ENCODE measurements at places on chromosomes 12 and 14. TPM values are rescaled to one million over a fixed set of nuclear protein-coding genes. Genes with fewer than 3 reads are reported as not detected.

DNA sequence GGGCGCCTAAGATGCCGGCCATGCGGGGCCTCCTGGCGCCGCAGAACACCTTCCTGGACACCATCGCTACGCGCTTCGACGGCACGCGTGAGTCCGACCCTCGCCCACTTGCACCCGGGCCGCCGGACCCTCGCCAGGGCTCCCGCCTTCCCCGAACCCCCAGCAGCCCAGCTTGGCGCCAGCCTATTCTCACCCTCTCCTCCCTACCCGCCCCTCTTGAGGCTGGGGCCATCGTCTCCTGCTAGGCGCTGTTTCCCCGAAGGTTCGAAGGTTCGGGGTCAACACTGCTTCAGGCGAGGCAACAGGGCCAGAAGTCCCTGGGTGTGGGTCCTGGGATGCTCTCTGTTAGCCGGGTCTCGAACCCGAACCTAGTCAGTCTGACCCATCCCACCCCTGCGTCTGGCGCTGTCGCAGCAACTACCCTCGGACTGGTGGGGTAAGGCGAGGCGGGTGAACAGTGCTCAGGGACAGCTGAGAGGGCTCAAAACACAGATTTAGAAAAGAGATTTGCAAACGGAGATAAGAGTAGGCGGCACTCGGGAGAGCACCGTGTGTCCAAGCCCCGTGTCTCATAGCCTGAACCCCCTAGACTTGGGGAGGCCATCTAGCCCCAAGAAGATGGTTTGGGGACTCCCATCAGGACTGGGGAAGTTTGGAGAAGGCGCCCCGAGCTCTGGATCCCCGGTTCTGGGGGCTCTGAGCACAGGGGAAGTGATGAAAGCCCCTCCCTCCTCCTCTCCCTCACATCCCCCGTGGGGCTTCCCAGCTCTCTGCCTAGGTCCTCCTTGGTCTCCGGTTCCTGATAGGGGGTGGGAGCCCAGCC lies 787 bp downstream of the KCNH3 start:
- no peak for DNase-seq

- no peak for DNase-seq
Observed at GRCh38 chr12:68319988-68320623, 12.1 kb downstream of the MDM1 start.

DNA sequence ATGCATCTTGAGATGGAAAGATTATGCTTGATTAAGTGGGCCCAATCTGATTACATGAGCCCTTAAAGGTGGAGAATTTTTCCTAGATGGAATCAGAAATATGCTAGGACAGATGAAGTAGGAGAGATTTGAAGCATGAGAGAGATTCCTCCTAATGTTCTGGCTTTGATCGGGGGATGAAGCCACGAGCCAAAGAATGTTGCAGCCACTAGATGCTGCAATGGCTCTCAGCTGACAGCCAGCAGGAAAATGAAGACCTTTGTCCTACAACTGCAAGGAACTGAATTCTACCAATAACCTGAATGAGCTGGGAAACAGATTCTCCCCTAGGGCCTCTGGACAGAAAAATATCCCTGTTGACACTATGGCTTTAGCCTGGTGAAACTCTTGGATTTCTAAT lies 82.6 kb upstream of the ATP2B1 start:
- no peak for DNase-seq

The MYH6 gene
- 3.3 TPM for total RNA-seq

- peak; percentile 92 for DNase-seq
Observed at GRCh38 chr12:91053951-91054715, 3.7 kb downstream of the KERA start.

The OTUB2 gene
- total RNA-seq = 0.41 TPM

DNA sequence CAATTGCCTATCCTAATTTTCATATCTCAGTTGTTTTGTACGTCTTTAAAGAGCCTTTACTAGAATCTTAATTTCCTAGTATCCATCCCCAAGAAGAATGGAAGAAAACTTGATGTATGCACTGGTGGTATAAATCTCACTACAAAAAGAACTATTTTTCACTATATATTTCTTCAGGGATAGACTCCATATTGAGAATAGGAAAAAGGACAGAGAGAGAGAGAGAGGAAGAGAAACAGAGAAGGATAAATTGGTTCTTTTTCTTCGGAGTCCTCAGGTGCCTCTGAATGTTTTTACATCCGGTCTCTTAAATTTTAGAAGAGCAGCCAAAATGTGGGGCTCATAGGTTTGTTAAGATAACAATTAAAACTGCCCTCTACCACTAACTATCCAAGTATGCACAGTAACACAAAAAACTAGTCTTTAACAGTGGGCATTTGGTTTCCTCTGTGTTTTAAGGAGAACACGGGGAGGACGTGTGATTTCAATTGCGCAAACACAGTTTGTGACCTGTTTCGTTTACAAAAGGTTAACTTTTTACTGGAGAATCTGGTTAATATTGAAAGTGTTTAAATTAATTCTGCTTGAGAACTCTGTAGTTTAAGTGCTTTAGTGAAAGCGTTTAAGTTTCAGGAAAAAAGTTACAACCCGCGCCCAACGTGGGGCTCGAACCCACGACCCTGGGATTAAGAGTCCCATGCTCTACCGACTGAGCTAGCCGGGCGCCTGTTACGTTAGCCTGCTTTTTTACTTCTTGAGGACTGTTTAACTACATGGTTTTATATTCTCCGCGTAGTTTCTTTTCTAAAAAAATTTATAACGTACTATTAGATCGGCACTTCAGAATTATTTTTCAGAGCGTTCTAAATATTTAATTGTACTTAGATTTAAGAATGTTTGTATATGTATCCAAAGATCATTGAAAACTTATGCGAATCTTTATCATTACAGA lies 5.1 kb upstream of the PSMA3 start:
- peak; percentile 94 for DNase-seq

DNA sequence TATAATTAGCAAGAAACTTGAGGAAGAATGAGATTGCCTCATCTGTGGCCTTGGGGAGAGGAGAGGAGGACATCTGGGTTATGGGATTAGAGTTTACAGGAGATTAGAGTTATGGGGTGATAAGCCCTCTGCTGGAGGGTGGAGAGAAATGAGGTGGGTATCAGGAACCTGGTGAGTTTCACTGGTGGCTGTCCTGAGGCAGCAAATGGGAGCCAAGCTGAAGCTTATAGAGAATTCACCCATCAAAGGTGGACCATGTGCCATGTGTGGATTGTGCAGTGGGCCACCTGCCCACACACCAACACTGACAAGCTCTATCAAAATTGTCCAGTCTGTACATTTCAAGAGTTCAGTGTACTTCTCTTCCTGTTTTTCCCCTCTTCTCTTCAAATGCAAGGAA lies 135.3 kb downstream of the AEBP2 start:
- no peak for DNase-seq

GRCh38 chr12:40399656-40400055 lies 174.9 kb downstream of the LRRK2 start:
- no peak for DNase-seq

GRCh38 chr14:22088614-22089342 lies 415.2 kb upstream of the OR4E1 start:
- DNase-seq = no peak

GRCh38 chr14:24240110-24240918 lies 2.1 kb downstream of the TINF2 start:
- no peak for DNase-seq

The CPNE6 gene
- total RNA-seq = not detected

GRCh38 chr12:76633415-76633814 lies 73.8 kb upstream of the OSBPL8 start:
- no peak for DNase-seq

The BRMS1L gene
- 15.6 TPM for total RNA-seq

The ADAM20 gene
- 5.0 TPM for total RNA-seq

The CMKLR1 gene
- total RNA-seq = 6.1 TPM

The C14orf39 gene
- 1.6 TPM for total RNA-seq

- no peak for DNase-seq
Observed at GRCh38 chr14:61618448-61618847, 76.9 kb upstream of the HIF1A start.

The SLCO1B1 gene
- not detected for total RNA-seq

The A2M gene
- 296 TPM for total RNA-seq

DNA sequence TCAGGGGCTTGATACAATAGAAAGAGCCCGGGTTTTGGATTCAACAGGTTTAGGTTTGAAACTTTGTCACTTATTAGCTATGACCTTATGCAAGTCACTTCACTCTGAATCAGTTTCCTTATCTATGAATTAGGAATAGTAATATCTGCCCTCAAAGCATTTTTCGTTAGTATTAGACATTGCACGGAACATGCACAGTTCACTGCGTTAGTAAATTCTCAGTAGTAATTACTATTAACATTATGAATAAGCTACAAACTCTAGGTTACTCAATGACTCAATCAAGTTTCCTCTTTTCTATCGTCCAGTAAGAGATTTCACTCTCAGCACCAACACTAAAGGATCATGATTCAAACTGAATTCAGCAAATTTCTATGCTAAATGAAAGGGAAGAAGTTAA lies 150.3 kb downstream of the CEP83 start:
- no peak for DNase-seq

The MYF6 gene
- total RNA-seq = 164 TPM

The FAM90A1 gene
- not detected for total RNA-seq

The CLEC2A gene
- not detected for total RNA-seq

GRCh38 chr12:81207664-81208063 lies 129.8 kb downstream of the ACSS3 start:
- no peak for DNase-seq

The TESPA1 gene
- total RNA-seq = 0.92 TPM

DNA sequence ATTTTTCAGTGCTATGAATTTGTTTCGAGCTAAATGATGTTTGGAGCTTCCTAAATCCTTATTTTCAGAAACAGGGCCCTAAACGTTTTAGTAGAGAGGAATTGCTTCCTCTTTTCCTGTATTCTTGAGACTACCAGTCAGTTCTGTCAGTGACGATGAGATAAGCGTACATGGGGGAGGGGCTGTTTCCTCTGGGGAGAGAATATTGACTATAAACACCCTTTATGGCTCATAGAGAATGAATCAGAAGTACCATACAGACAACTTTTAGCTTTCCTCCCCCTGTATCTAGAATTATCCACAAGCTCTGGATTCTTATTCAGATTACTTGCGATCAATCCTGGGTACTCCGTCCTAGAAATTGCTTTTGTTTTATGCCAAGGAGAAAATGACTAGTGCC lies 5.1 kb downstream of the TBK1 start:
- DNase-seq = no peak

The DPPA3 gene
- not detected for total RNA-seq

DNA sequence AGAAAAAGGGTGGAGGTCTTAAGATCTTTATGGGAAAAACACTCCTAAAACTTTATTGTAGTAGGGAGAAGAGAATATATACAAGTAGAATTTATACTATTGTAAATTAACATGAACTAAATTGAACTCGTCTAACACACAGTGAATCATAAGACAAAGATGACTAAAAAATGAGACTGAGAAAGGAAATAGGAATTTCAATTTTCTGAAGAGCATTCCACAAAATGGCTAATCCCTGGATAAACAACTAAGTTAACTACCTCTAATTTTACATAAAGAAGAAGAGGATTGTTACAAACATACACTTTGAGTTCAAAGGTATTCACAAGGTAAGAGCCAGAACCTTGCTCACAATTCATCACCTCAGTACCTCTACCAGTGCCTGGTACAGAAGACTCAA lies 2.0 kb downstream of the MAP4K5 start:
- no peak for DNase-seq

The PLEKHG7 gene
- total RNA-seq = not detected

GRCh38 chr14:43001731-43002130 lies 1395.1 kb downstream of the LRFN5 start:
- no peak for DNase-seq

- DNase-seq = peak; percentile 62
Observed at GRCh38 chr14:72476657-72477499, 417.0 kb downstream of the DPF3 start.

DNA sequence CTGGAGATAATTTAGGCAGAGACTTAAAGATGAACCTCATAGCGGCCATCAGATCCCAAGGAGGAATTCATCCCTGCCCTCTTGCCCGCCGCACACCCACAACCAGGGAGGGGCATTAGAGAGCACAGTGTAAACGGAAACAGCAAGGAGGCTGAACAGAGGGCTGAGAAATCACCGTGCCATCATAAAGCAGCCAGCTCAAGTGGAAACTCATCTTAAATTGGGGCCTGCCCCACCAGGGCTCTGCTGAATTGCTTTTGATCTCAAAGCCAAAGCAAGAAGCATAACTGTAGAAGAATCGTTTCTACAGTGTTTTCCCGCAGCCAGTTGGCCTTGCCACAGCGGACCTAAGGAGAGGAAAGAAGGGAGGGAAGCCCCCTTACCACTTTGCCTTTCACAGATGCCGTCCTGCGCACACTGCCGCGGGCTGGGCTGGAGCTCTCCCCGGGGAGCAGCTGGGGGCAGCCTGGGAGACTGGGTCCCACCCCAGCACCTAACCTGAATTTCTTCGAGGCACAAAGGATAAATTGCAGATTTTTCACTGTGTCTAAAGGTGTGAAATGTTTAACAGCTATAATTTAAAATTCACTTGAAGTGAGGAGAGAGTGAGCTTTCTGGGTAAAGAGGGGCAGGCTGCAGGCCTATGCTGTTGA lies 51.8 kb upstream of the MMP17 start:
- DNase-seq = no peak

- DNase-seq = peak; percentile 70
Observed at GRCh38 chr12:67193704-67194103, 75.5 kb upstream of the CAND1 start.

The GPR137C gene
- total RNA-seq = 5.0 TPM

The HELB gene
- total RNA-seq = 6.9 TPM

The CFAP54 gene
- total RNA-seq = 1.6 TPM

DNA sequence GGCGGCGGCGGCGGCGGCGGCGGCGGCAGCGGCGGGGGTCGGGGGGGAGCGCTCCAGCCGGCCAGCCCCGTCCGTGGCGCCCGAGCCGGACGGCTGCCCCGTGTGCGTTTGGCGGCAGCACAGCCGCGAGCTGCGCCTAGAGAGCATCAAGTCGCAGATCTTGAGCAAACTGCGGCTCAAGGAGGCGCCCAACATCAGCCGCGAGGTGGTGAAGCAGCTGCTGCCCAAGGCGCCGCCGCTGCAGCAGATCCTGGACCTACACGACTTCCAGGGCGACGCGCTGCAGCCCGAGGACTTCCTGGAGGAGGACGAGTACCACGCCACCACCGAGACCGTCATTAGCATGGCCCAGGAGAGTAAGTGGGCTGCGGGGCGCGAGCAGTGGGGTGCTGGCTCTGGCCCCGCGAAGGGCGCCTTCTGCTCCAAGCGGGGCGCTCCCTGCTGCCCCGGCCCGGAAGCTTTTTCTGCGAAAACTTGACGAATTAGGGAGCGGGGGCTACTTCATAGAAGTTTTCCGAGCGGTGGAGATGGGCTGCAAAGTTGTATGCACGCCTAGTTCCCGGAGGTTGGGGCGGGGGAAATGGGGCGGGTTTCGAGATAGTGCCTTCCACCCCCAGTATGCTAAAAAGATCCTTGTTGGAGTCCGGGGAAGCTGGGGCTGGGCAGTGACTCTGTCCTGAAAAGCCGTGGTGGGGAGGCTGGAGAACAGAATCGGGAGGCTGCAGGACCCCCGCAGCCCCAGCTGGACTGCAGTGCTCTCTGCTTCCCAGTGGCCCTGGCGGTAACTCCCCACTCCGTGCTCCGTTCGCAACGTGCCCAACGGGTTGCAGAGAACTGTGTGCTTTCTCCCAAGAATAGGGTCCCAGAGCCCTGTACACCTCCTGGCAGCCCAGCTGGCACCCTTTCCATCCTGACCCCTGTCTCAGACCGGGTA lies 751 bp downstream of the GDF11 start:
- DNase-seq = peak; percentile 78

The POTEG gene
- not detected for total RNA-seq

GRCh38 chr12:94979941-94980340 lies 23.6 kb downstream of the NDUFA12 start:
- no peak for DNase-seq
